ENCODE measurements at places on chromosomes 16 and 17. TPM values are rescaled to one million over a fixed set of nuclear protein-coding genes. Genes with fewer than 3 reads are reported as not detected.

DNA sequence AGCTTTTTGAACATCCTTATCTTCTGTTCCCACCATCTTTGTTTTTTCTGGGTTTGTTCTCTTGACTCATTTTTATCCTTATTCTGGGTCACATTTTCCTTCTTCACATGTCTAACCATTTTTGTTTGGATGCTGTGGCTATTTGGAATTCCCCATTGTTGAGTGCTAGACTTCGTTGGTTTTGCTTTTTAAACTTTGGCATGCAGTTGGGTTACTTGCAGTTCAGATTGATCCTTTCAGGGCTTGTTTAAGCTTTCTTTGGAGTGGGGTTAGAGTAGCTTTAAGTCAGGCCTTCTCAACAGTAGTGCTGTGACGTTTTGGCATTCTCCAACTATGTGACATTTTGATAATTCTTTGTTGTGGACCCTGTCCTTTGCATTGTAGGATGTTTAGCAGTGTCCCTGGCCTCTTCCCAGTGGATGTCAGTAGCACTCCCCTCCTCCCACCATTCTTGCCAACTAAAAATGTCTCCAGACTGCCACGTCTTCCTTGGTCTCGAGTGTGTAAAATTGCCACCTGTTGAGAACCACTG is 21.1 kb downstream of the PRMT7 start:
- DNase-seq, result no peak

DNA sequence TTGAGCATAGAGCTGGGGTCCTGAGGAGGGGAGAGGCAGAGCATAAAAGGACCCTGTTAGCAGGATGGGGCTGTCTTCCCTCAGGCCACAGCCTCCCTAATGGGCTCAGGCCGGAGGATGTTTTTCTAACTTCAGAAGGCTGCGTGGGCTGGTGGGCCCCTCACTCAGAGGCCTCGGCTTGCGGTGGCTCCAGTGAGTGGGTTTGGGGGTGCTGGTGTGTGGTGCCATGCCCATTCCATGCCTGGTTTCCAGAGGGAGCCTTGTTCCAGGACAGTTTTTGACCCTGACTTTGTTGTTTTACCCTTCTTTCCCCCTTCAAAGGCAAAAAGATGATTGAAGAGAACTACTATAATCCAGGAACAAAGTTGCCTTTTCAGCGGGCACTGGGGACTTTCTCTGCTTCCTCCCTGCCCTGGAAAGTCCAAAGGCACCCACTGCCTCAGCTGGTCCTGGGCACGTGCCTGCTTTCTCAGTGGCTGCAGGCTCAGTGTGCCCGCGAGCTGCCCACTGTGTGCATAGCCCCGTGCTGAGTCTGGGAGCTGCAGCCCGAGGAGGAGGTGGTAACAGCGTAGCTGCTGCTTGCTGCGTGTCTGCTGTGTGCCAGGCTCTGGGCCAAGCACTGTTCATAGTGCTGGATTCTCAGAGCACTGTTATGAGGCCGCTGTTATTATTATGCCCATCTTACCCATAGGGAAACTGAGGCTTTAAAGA is 11.8 kb downstream of the NKD1 start:
- no peak for DNase-seq

DNA sequence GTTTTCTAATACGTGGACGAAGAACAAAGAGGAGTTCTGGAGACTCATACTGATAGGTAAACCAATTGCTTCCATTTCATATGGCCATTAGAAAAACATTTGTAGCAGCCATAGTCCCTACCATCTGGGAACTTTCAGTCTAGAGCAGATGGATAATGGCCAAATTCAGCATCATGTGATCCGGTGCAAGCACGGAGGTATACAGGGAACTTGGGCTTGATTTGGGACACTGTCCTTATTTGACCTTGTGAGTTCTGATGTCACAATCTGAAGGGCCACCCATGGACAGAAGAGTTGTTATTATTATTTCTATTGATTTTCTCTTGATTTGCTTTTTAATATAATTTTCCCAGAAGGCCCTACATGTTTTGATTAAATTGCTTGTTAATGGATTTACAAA is 154.6 kb upstream of the ZNF267 start:
- no peak for DNase-seq

DNA sequence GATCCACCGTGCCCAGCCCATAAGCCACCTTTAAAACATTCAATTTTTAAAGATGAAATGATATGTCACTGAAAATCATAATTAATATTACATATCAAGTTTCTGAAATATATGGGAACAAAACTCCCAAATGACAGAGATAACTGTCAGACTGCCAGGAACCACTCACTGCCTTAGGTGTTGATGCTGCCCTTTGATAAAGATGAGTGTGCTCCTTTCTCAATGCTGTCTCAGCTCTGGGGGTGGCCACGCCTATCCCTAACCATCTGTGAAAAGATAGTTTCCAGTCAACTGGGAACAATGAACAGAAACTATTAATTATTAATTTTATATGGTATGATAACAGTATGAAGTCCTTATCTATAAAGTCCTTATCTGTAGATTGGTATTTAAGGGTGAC is 177.7 kb downstream of the MYO1D start:
- no peak for DNase-seq

- DNase-seq, result no peak
These were observed 56.2 kb downstream of the CCDC57 start for GRCh38 chr17:82156284-82156925.

GRCh38 chr16:84715854-84716253 is 16.1 kb downstream of the USP10 start:
- no peak for DNase-seq

DNA sequence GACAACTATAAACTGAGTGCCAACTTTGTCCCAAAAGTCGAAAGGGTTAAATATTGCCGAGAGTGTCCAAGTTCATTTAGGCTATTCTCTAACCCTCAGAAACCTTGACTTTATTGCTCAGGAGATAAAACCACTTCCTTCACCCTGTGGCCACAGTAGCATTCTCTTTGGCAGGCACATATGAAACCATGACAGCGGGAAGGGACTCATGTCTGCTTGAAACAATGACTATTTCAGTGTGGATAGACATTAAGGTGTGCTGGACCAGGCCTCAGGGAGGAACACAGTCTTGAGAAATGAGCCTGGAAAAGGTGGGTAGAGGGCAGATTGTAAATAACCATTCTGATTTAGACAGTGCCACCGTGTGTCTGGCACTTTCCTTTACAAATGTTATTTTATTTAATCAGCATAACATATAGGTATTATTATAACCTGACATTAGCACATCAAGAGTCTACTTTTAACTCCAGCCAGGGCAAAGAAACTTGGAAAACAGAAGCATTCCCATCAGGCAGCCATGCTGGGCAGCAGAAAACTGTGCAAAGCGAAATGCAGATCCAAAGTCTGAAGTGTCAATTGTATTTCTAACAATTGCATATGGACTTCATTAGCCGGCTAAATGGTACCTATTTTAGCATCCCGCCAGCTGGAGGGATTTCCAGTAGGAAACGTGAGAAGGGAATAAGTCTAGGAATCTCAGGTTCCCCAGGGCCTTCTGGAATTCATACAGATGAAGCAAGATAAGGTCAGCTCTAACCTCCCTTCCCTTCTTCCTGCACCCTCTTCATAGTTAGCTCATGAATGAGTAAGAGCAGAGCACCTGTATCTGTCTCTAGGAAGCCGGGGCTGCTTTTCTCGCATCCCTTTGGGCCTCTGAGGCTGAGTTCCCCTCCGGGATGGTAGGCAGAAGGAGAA is 212.8 kb upstream of the ELAC2 start:
- DNase-seq, result peak; percentile 1

GRCh38 chr17:55433629-55434422 is 12.2 kb upstream of the MMD start:
- peak; percentile 65 for DNase-seq

GPRC5B gene
- total RNA-seq, result 7.2 TPM

GJD3 gene
- total RNA-seq, result not detected

LHX1 gene
- total RNA-seq, result not detected

KRTAP2-2 gene
- not detected for total RNA-seq

CCDC40 gene
- total RNA-seq, result 5.7 TPM

TP53TG3F gene
- not detected for total RNA-seq

KRT39 gene
- total RNA-seq, result not detected

CDK3 gene
- 2.9 TPM for total RNA-seq

KRTAP9-8 gene
- total RNA-seq, result not detected

KRT27 gene
- total RNA-seq, result not detected

GAST gene
- not detected for total RNA-seq

All from LHCN-M2 (cell line).